Activated naive CD8-positive, alpha-beta T cell treated with anti-CD3 and anti-CD28 coated beads, Interleukin-2, amount 50 U/mL, for 24 hours (primary cell): ENCODE measurements at places on chromosomes 2 and 18.

- DNase-seq, result no peak
These were observed 489.7 kb downstream of the SOX11 start for GRCh38 chr2:6181926-6182325.

- DNase-seq, result no peak
These were observed 137.1 kb downstream of the VWC2L start for GRCh38 chr2:214547931-214548330.

GRCh38 chr2:30765191-30765590 lies 42.1 kb downstream of the CAPN13 start:
- DNase-seq, result no peak

DNA sequence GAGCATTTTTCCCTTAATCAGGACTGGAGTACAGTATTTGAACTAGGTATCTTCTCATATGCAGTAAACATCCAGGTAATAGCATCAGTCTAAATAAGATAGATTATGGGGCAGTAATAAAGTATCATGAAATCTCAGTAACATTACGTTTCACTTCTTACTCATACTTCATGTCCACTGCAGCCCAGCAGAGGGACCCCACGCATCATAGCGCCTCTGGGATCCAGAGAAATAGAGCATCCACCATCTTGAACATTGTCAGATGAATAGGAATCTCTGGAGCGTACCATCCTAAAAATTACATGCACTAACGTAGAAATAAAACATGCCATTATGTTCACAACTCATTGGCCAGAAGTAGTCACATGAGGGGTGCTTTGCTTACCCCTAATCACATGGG lies 499.0 kb downstream of the CPS1 start:
- no peak for DNase-seq

DNA sequence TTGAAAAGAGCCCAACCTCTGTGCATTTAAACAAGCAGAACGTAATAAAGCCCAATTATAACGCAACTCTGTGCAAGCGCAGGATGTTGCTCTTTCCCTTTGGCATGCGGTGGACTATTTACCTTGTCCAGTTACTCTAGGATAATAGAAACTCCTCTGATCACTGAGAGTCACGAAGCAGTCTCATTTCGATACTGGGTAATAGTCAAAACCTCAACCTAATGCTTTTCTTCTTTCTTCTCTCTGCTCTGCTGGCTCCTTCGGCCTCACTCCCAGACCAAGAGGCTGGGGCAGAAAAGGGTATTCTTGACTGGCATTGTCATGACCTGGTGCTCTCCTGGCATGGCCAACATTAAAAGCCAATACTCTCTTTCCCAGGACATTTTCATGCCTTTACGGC lies 89.7 kb upstream of the GCFC2 start:
- no peak for DNase-seq

GRCh38 chr18:63083020-63083531 lies 236.5 kb downstream of the BCL2 start:
- DNase-seq, result no peak

GRCh38 chr18:78856569-78857313 lies 122.9 kb upstream of the SALL3 start:
- DNase-seq, result no peak

GRCh38 chr2:16653083-16653375 lies 12.6 kb downstream of the CYRIA start:
- DNase-seq, result no peak

DNA sequence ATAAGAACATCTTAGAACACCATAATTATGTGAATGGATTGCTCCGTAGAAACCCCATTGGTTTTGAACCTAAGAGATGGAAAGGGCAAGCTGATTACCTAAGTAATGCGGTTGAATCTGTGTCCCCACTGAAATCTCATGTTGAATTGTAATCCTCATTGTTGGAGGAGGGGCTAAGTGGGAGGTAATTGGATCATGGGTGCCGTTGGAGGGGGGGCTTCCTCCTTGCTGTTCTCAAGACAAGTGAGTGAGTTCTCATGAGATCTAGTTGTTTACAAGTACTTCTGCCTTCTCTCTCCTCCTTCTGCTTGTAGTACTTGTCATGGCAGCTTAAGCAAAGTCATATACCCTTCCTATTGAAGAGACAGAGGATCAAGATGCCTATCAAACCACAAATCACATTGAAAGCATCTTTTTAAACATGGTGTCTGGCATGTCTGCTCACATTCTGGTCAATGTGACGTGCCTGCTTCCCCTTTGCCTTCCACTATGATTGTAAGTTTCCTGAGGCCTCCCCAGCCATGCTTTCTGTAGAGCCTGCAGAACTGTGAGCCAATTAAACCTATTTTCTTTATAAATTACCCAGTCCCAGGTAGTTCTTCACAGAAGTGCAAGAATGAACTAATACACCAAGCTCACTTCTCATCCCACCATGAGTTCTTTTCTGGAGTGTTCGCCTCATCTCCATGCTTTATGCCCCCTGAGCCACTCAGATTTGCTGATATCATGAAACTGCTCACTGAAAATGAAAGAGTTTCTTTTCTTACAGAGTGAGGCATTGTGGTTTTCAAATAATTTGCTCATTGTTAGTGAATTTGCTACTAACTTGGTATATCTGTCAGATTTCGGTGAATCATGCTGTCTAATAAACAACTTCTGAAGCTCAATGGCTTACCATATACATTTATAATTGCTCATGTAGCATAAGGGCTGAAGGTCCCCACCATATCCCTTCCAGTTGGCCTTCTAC lies 23.6 kb downstream of the KCNE4 start:
- DNase-seq, result no peak

- DNase-seq, result no peak
These were observed 80.6 kb upstream of the EML6 start for GRCh38 chr2:54642677-54643430.

DNA sequence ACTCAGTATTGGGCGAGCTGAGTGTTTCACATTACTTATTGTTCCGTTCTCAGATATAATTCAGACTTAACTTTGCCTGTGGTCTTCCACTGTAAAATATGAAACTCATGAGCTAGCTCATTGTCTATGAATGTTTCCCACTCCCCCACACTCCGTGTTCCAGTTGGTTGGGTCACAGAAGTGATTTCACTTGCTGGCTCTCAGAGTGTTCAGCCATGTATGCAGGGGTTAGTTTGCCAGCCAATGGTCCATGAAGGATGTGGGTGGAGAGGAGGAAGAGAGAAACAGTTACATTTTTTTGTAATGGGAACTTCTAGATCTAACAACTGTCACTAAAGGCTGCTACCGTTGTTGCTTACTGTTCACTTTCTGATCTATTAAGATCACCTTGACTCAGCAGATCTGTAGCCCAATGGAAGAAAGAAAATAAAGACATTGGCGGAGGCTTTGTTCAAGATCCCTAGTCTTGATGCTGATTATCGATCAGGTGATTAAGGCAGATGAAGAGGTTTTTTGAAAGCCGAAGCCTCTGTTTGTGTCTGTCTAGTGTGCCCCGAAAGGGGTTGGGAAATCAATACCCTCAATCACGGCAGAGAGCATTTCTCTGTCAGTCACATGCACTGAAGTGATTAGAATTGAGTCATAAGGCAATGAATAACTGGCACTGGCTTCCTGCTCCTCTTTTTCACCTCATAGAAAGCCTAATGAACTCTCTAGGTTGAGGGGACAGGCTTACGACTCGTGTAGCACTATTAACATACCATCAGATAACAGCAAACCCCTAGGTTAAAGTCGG lies 279.7 kb upstream of the FIGN start:
- DNase-seq, result no peak

DNA sequence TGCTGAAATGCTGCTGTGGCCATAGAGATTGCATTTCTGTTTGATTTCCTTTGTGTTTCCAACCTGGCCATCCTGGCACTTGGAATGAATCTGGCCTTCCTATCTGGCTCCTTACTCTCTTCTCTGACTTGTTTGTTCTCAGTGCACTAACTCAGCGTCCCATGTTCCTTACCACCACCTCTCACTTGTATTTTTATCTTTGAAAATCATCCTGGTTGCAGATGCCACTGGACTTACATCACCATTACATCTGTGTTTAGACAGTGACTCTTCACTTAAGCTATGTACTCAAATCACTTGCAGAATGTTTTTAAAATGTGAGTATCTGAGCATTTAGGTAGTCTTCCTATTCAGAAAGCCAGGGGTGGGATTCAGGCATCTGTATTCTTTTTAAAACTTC lies 239.5 kb downstream of the WDR7 start:
- DNase-seq, result no peak

DNA sequence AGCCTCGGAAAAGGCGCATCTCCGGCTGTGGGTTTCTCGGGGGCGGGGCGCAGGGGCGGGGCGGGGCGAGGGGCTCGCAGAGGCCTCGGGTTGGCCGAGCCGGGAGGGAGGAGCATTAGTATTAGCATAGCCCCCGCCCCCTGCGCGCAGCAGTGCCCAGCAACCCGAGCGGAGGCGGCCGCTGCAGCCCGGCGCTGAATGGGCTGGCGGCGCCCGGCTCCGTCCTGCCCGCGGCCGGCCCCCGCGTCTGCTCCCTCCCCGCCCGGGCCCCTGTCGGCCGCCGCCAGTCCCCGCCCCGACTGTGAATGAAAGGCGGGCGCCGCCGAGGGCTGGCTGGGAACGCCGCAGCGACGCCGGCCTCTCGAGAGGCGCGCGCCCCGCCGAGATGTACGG lies at the start of gene EFR3B:
EFR3B (plus strand) TSS at position 149 of the 393 bp plus-strand sequence; CDS start at position 386, 237 bp downstream.
- DNase-seq, result peak; percentile 90

DNA sequence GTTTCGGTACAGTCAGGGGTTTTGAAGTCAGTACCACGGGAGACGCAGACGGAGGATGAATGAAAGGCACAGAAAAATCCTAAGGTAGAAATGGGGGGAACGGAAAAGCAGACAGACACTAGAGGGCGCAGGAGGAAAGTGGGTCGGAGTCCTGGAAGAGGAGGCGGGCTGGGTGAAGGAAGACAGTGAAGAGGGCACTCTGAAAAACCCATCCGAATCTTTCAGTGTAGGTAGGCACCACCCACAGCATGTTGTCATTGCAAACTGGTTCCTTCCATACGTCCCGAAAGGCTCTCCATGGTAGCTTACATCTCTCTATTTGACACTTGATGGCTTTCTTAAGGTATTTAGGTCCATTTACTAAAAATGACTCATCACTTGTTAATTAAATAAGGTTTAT lies 18.5 kb upstream of the ZNF236 start:
- DNase-seq, result peak; percentile 82

DNA sequence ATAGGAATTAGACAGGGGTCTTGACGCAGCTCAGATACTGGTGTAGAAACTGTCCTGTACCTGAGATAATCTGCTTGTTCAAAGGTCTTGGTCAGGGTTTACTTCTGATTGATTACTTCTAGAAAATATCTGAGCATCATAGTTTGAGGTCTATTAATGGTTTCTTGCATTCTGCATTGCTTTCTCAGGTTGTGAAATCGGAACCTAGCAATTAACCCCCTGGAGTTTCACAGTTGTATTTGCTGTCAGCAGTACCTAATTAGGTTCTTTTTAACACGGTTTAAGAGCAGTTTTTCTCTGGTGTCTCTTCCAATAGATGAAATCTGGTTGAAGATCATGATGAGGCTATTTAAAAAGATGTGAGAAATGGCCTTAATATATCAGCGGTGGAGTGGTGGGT lies 428.6 kb upstream of the SYT4 start:
- DNase-seq, result no peak

- DNase-seq, result no peak
These were observed 50.8 kb upstream of the FANCL start for GRCh38 chr2:58291726-58292438.

GRCh38 chr2:133879703-133880102 lies 311.4 kb upstream of the NCKAP5 start:
- DNase-seq, result no peak

DNA sequence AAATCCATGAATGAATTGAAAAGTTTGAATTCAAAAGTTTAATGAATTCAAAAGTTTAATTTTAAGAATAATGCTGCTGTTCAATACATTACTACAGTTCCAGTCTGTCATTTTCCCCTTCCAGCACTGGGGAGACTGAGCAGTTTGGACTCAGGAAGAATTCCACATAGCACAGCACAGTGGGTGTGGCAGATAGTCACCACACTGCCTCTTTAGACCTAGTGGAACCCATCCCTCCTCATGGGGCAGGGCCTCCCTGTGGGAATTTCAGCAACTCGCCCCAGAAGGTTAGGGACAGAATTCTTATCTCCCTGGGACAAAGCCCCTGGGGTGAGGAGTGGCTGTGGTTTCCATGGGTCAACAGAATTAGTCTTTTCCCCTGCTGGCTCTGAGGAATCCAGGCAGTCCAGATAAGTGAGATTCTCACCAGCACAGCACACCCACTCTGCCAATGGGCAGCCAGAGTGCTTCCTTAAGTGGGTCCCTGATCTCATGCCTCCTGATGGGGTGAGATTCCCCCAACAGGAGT lies 442.0 kb upstream of the SYT4 start:
- DNase-seq, result no peak

GRCh38 chr2:162022290-162022945 lies 51.6 kb downstream of the DPP4 start:
- no peak for DNase-seq

GRCh38 chr18:61348230-61348629 lies 15.0 kb downstream of the CDH20 start:
- no peak for DNase-seq

DNA sequence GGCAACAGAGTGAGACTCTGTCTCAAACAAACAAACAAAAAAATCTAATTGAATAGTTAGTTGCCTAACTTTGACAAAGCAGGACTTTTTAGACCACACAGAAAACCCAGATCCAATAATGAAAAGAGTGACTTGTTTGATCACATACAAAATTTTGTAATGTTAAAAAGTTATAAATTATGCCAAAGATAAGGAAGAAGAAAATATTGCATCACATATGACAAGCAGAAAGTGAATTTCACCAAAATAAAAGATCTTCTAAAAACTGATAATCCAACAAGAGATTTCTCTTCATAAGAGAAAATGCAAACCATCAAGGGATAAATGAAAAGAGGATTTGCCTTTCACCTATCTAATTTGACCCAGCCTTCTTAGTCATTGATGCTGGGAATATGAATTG lies 2.8 kb upstream of the RMP24 start:
- DNase-seq, result no peak

DNA sequence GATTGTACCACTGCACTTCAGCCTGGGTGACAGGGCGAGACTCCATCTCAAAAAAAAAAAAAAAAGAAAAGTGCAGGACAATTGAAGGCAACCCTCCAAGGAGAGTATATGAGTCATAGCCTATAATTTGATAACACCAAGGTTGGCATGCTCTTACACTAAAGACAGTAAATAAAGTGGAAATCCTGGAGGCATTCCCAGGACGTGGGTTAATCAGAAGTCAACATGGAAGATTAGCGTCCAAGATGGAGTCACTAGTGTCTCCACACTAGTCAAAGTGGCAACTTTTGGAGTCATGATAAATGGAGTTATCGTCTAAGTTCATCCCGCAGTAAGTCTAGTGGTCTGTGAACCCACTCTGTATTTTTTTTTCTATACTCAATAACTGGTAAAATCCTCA lies 21.2 kb upstream of the UGGT1 start:
- no peak for DNase-seq

DNA sequence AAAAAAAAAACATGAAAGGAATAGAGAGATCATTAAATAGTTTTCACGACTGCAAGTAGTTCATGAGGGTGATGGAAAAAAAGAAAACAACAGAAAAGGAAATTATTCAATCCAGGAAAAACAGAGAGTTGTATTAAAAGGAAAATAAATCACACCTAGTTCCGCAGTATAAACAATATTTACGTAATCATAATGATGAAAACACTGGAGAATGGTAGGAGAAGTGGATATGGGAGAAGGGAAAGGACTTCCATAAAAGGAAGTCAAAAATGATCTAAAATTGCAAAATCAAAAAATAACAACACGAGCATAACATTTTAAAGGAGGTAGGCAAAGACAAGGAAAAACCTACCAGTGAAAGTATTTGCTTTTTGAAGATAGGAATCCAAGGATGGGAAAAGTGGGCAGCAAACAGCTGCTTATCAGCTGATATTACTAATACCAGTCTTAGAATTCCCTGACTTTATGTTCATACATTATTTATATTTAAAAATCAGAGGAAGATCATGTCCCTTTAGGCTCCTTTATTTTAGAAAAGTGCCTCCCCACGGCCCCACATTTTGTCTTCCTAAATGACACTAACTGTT lies 160.8 kb downstream of the NBAS start:
- no peak for DNase-seq
